WTC11 (cell line): ENCODE measurements at places on chromosomes 3 and 15.

DNA sequence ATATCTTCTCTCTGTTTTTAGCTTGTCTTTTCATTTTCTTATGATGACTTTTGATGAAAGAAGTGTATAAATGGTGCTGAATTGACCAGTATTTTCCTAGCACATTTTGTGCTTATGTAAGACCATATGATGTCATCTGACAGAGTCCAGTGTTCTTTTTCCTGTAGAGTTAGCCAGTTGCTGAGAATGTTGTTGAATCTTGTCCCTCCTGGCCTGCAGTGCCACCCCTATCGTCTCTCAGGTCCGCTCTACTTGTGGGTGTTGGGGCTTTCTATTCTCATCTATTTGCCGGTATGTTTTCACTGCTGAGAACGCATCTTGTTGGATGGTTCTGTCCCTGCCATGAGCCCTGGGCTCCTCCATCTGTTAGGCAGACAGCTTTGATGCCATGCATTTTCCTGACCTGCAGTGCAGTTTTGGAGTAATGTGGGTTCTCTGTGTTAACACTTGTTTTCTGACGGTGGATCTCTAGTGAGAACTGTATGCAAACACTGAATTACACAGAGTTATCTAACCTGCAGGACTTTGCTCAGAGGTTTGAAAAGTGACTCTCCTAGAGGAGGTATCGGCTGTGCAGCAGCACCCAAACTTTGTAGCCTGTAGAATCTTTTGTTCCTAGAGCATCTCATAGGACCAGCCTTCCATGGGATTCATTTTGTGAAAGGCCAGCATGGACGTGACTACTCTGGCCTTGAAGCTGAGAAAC, 44.6 kb downstream of the SLC6A20 start:
- no peak for DNase-seq

DNA sequence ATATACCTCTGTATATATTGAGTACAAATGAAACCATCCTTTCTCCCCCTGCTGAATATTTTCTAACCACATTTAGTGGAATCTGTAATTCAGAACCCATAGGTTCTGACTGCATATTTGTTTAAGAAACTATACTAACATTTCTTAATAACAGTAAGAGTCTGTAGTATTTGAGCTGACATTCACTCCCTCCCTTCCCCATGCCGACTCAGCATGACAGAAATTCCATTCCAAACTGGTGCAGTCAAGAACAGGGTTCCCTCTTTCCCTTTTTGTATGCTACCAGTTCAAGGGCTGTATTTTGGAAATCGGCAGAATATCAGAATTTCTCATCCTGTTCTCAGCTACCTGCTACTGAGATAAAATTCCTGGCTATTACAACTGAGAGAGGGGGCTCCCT, 796.6 kb upstream of the DPPA4 start:
- no peak for DNase-seq

DNA sequence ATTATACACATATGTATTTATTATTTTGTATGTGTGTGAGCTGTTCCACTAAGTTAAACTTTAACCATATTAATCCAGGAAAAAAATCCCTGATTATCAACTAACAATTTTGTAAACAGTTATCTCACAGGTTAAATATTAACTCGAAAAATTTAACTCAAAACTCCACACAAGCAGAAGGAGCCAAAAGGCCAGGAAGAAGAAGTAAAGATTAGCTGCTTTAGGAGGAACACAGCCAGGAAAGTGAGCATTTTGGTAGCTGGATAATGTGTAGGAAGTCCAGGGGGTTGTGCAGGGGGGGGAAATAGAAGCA, 425.0 kb downstream of the TIGIT start:
- DNase-seq, result no peak

- no peak for DNase-seq
These were observed 691.1 kb downstream of the DIPK2A start for GRCh38 chr3:144662729-144663128.

DNA sequence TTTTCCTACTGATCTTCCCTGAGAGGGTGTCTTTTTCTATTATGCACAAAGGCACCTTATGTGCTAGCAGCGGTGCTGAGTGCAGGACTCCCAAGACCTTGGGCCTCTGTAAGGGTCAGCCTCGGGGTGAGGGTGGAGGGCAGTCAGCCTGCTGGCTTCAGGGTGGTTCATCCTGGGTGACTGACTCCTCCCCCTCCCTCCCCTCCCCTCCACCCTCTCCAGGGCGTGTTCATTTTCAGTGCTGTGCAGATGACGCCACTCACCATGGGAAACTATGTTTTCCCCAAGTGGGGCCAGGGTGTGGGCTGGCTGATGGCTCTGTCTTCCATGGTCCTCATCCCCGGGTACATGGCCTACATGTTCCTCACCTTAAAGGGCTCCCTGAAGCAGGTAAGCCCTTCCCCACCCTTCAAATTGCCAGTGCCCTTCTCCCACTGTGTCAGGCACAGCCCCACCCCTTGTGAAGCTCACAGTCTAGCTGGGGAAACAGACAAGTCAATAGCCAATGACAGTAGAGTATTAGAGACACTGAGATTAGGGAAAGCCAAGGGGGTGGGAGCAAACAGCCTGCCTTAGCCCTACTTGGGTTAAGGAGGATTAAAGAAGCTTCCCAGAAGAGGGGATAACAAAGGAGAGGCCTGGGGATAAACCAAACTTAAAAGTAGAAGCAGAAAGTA, 41.9 kb downstream of the SLC6A1 start:
- no peak for DNase-seq
